Effector CD4-positive, alpha-beta T cell (primary cell): ENCODE measurements at places on chromosomes 4 and X.

DNA sequence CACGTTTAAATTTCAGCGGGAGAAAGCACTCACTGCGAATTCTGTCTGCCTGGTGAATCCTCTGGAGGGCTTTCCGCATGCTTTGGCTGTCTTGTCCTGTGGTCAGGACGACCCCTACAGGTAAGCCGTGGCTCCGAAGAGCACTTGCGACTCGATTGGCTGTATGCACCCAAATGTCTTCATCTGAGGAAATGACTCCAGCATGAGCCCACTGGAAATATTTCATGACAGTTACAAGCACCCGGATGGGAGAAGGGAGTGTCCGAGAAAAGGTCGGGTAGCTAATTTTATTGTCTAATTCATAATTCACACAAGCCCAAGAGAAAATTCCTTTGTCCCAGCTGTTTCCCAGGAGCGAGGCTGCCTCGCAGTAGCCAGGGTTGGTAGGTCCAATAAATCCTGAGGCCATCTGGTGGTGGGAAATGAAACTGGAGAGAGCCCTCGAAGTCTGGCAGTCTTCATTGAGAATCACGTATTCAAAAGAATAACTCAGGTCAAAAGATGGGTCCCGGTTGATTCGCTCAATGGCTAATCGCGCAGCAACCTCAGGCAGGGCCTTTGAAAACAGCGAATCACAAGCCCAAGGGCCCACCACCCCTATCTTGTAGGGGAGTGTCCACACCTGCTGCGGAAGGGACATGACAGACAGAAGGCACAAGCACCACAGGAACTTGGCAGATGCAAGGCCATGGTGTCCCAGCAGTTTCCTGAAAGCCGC is 6.6 kb downstream of the GUCY2F start:
- DNase-seq, result no peak

DNA sequence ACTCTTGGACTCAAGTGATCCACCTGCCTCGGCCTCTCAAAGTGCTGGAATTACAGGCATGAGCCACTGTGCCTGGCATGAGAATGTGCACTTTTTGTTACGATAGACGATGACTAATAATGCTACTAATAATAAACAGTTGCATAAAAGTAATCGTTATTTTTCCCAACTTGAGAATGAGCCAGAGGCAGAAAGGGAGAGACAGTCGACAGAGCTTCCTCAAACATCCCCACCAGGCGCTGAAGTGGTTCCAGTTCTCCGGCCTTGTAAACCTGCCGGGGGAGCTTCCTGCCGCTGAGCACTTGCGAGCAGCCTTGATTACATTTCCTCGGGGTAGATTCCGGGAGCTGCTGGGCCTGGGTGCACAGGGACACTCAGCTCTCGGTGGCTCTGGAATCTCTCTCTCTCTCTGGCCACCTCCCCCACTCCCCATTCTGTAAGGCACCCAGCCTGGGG is 8.9 kb upstream of the HTRA3 start:
- no peak for DNase-seq

GRCh38 chrX:109732807-109733612 is at the start of gene ACSL4:
ACSL4 (minus strand) TSS chrX:109733257; CDS start chrX:109683363, 49,894 bp downstream.
- DNase-seq, result peak; percentile 78

DNA sequence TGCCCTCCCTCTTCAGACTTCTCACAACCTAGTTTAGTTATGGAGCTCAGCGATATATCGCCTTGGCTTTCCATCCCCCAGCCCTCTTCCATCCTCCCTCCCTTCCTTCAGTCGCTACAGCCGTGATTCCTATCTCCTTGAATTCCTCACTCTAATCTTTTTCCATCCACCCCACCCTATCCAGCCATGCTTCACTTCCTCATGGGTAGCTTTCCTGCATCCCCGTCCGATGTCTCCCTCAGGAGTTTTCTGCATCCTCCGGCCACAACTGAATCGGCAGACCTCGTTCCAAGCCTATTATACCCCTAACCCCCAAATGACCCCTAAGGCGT is 456 bp downstream of the SNX12 start:
- no peak for DNase-seq

GRCh38 chrX:2501559-2502102 is 855 bp upstream of the DHRSX start:
- DNase-seq, result no peak

- DNase-seq, result no peak
Observed at GRCh38 chr4:85736571-85736970, 261.6 kb downstream of the ARHGAP24 start.

DNA sequence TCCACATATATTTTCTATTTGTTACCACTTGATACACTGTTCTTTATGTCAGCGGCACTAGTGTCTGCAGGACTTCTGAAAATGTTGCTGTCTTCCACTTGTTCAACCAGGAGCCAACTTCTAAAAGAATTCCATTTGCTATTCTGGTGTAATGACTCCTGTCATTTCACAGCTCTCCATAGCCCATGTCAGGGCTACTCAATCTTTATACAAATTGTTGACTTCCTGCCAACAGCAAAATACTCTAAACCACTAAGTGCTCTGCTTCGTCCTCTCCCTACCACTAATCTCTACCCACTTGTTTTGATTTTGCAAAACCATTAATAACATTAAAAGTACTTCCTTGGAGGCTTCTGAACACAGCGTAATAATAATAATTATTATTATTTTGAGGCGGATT is 7.2 kb downstream of the CTSO start:
- DNase-seq, result no peak

DNA sequence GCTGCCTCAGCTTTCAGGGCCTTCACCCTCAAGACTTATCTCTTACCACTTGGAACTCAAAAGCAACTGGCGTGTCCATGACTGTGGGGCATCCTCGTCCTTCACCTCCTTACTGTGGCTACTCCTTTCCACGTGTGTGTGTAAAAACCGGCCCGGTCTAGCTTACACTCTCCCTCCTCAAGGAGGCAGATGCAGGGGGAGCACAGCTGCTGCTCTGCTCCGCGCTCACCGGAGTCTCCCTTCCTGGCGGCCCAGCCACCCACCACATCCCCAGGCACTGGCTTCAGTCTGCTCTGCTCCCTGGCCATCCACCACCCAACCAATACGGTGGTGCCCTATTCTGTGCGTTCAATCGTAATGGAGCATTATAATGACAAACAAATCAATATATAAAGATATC is 8.3 kb downstream of the RNF212 start:
- no peak for DNase-seq

- DNase-seq, result no peak
Observed at GRCh38 chrX:140572724-140573123, 67.9 kb upstream of the SOX3 start.

DNA sequence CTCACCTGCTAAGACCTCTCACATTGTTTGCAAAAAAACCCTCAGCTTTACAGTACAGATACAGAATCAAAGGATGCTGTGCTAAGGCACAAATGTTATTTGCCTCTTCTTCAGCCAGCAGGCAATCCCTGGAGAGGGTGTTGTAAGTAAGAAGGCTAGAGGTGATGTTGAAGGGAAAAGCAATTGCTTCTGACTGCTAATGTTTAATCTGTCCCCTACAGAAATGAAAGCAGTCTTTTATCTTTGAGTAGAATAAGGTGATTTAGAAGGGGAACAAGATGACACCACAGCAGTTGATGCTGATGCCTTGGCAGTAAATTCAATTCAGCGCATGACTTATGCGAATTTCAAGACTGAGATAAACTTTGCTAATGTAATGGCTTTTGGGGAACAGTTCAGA is 1064.8 kb upstream of the IGFBP7 start:
- DNase-seq, result no peak

DNA sequence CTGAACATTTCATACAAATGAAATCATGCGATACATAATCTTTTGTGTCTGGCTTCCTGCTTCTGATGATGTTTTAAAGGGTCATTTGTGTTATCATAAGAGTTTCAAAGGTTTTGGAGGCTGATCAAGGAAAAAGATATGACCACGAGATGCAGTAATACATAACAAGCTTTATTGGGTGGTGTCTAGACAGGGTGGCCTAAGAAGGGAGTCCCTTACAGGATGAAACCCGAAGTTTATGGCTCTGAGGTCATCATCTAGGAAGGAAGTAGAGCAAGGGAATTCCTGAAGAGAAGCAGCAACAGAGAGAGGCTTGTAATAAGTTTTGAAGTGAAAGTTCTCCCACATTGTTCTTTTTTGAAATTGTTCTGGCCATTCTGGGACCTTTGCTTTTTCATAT is 40.8 kb upstream of the SOD3 start:
- no peak for DNase-seq

GRCh38 chr4:153420361-153420760 is 45.8 kb upstream of the TMEM131L start:
- DNase-seq, result no peak

- DNase-seq, result no peak
Observed at GRCh38 chr4:25857851-25858400, 4.9 kb downstream of the SEL1L3 start.

DNA sequence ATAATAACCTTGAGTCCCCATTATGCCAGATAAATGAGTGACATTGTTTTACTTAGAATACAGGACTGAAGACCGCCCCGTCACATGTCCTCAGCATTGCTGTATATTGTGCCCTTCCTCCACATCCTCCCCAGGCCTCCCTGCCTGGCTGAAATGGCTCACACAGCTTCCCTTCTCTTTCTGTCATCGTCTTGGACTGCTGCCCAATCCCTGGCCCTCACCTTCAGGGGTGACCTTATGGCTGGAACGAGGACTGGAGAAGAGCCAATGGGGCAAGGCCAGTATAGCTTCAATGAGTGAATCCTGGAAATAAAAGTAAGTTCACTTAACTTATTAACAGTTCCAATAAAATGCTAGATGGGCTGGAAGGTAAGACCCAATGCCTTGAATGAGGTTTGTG is 2.7 kb downstream of the KCNE5 start:
- DNase-seq, result no peak

- DNase-seq, result no peak
Observed at GRCh38 chrX:118824173-118824730, 628 bp downstream of the ZCCHC12 start.

DNA sequence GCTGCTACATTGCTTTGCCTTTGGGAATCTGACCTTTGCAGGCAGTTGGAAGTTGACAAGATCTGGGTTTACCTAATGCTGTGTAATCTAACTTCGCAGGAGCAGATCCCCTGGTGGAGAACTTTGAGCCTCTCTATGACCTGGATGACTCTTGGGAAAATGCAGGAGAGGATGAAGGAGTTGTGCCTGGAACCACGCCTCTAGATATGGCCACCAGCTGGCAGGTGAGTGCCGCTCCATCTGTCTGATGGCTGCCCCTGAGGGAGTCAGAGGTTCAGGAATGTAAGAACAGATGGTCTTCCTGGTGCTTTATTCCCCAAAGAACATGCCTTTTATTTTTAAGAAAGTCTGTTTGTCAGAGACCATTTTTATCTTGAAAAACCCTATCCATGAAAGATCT is 109.3 kb downstream of the NFKB1 start:
- no peak for DNase-seq

DNA sequence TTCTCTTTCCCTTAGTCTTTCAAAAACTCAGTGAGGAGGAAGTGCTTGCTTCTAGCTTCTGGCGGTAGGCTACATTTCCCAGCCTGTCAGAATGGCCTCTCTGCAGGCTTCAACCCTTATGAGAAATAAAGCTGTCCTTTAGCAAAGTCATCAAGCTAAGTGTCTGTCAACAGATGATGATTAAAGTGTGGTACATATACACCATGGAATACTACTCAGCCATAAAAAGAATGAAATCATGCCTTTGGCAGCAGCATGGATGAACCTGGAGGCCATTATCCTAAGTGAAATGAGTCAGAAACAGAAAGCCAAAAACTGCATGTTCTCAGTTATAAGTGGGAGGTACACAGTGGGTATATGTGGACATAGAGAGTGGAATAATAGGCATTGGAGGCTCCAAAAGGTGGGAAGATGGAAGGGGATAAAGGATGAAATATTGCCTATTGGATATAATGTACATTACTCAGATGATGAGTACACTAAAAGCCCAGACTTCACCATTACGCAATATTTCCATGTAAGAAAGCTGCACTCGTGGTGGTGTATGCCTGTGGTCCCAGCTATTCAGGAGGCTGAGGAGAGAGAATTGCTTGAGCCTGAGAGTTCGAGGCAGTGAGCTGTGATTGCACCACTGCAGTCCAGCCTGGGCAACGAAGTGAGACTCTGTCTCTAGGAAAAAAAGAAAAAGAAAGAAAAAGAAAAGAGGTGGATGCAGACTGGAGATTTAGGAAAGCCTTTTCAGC is 7.9 kb downstream of the TRIM2 start:
- DNase-seq, result no peak

DNA sequence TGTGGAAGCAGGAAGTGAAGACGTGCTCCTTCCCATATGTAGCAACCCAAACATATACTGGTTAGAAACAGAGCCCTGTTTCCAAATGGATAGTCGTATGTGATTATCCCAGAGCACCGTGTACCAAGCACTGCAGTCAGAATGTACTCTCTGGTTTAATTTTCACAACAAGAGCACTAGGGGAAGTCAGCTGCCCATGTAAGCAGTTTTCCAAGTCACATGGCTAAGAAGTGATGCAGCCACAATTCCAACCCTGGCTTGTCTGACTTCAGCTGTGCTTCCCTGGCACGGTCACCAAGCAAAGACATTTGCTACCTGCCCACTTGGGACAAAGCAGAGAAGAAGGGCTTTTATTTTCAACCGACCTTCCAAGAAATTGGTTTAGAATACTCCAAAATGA is 28.2 kb upstream of the CEP135 start:
- no peak for DNase-seq

GRCh38 chr4:8643441-8643840 is 50.9 kb downstream of the CPZ start:
- no peak for DNase-seq

GRCh38 chr4:64718091-64718490 is 308.8 kb upstream of the TECRL start:
- DNase-seq, result no peak

- no peak for DNase-seq
Observed at GRCh38 chr4:83582289-83582785, 46.4 kb downstream of the GPAT3 start.

- DNase-seq, result no peak
Observed at GRCh38 chrX:120823556-120823955, 52.1 kb downstream of the CT47B1 start.

DNA sequence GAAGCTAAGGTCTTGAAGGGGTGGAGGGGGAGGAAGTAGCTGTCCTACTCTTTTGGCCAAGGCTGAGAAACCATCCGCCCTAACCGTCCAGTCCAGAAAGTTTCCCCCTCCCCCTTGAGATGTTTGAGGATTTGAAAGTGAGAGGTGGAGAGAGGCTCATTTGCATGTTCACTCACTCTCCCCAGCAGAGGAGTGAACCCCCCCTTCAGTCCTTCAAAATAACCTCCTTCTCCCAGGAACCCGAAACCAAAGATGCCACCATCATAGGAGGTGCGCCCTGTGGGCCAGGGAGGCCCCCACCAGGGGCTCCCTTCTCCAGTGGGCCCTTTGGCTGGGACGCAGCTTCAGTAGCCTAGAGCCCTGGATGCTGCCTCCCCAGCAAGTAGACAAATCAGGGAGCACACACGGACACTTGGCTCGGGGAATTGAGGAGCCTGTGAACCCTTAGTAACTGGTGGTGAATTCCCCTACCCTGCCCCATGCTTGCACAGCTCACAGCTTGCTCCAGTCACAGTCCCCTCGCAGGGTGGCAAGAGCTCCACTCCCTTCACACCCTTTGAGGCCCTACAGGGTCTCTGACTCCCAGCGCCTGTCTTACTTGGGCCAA is 25.6 kb downstream of the ELF4 start:
- DNase-seq, result no peak

- DNase-seq, result no peak
Observed at GRCh38 chr4:40340030-40340429, 4.9 kb downstream of the CHRNA9 start.

GRCh38 chrX:143095816-143096215 is 70.1 kb downstream of the SPANXN4 start:
- no peak for DNase-seq

GRCh38 chrX:10833299-10834169 is 213.1 kb upstream of the MID1 start:
- no peak for DNase-seq

- no peak for DNase-seq
Observed at GRCh38 chr4:2702361-2702760, 53.8 kb downstream of the TNIP2 start.

GRCh38 chrX:109926118-109926517 is 76.8 kb upstream of the TMEM164 start:
- DNase-seq, result no peak
